ENCODE measurements at places on chromosomes 3 and 15.

DNA sequence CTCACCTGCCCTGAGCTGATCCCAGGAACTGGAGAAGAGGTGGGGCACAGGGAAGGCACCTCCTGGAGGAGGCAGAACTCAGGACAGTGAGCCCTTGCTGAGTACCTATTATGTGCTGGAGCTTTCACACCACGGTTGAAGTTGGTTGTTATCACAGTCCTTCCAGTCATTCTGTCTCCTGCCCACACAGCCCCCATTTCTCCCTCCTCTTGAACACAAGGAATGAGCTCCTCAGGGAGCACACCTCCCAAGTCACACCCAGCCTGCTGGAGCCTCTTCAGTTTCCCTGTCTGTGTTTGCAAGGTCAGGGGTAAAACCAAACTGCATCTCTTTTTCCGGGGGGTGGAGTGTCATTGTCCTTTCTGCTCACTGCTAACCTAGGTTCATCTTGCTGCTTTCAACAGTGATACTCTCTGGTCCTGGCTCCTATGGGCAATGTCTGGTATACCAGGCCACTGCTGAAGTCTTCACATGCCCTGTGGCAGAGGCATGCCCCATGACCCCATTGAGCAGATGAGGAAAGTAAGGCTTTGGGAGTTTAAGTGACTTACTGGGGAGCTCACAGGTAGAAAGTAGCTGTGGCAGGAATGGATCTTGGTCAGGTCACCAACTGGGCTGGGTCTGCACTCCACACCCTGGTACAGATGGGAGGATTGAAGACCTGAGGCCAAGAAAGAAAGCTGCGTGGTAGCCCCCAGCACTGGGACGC is 30.0 kb downstream of the C3orf18 start:
- DNase-seq: no peak

DNA sequence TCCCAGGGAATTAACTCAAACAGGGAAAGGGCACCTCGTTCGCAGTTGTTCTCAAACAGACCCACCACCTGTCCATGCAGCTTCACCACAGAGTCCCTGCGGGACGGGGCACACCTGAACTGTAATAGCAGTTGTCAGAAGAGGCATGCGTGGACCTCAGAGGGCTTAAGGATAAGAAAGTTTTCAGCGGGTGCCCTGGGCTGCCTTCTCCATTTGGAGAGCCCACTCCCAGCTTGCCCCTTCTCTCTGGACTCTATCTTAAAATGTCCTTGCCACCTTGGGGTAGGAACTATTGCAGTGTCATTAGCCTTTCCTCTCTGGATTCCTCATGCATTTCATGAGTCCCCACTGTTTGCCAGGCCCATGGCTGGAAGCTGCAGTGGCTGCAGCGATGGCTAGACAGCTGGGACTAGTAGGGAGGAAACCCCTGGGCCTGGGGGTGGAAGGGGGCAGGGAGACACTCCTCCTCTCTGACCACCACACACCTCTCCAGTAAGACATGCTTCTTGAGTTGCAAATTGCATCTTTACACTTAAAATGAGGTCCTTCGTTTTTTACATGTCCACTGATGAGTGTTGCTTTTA is 33.5 kb downstream of the PDIA5 start:
- DNase-seq: no peak

DNA sequence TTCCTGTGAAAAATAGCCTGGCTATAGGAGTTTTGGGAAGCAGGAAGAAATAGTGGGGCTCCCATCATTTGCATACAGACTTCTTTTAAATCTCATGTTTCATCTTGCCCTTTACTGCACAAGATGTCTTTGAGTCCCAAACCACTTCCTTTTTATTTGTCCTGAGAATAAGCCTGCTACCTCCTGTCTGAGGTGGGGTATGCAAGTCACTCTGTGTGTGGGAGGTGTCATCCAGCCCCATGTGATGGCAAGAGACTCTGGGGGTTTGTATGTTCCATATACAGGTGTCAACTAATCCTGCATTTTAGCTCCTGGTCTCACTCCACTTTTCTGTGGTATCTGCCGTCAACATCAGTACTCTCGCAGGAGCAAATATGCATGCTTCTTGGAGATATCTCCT is 102.0 kb downstream of the OTOL1 start:
- DNase-seq: no peak

DNA sequence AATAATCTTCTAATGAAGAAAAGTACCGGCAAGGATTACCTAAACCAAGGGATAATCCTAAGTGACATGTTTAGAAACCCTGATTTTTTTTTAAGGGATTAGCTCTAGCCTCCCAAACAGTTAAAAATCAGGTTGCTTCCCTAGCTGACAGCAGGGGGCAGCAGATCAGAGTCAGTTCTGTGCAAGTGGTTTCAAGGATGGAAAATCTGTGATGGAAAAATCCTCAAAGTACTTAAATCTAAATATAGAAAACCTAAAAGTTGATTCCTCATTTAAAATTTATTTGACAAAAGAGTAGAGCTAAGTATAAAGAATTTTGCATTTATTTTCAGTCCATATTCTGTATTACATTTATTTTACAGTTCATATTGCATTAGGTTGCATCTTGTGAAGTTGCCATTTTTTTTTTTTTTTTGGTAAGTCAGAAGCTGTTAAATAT is 107.6 kb downstream of the PEX5L start:
- peak; percentile 36 for DNase-seq

DNA sequence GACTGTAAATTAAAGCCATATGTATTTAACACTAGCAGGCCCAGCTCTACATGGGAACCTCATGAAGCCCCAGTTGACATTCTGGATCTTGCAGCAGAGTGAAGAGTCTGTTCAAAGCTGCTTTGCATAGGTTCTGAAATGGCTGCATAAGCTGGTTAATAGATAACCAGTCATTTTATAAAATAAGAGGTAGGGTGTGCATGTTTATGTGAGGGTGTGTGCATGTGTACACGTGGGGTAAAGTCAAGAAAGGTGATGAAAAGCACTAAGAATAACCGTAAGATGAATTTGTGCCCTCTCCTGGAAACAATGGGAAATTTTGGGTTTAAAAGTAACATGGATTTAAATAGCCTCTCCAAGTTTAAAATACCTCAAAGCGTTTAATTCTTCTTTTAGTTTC is 33.0 kb downstream of the PAQR9 start:
- no peak for DNase-seq

DNA sequence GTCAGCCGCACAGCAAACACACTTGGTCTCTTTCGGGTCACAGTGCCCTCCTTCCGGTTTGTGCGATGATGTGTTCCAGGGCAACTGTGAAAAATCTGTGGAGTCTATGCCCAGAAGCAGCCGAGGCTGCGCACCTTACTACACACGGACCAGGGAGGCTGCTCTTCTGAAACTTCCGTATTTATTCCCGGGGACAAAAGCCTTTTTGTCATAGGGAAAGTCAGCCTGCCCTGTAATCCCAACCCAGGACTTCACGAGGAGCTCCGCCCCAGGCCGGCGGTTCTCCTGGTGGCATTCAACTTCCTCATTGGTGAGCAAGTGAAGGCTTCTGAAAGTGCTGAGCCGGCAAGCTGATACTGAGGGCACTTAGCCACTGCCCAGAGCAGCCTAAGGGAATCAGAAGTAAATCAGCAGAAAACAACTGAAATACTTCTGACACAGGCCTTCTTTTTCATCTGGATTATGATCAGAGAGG is 126.5 kb downstream of the FMN1 start:
- DNase-seq: no peak

GRCh38 chr3:177141471-177141870 is 55.8 kb downstream of the TBL1XR1 start:
- DNase-seq: no peak

GRCh38 chr3:14151471-14152083 is 26.7 kb downstream of the TMEM43 start:
- no peak for DNase-seq

DNA sequence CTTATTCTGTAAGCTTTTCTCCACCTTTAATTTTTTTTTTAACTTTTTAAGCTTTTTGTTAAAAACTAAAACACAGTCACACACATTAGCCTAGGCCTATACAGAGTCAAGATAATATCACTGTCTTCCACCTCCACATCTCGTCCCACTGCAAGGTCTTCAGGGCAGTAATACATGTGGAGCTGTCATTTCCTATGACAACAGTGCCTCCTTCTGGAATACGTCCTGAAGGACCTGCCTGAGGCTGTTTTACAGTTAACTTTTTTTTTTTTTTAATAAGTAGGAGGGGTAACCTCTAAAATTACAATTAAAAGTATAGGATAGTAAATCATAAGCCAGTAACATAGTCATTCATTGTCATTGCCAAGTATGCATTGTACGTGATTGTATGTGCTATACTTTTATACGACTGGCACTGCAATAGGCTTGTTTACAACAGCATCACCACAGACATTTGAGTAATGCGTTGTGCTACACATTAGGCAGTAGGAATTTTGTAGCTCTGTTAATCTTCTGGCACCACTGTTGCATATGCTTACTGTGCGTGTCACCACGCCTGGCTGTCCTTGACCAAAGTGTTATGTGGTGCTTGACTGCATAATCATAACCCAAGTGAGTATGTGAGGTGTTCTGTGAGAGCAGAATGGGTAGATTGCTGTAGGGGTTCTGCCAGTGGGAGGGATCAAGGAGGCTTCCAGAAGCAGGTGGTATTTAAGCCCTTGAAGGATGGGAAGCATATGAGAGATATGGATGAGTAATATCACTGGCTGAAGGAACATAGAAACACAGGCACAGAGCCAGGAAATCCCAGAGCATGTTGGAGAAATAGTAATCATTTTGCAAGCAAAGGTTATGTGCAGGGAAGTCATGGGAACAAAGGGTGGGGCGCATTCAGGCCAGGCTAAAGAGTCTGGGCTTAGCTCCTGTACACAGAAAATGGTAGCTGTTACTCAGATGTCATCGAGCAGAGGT is 18.3 kb downstream of the FBXO22 start:
- no peak for DNase-seq

GRCh38 chr15:40772014-40772413 is 2.2 kb downstream of the C15orf62 start:
- no peak for DNase-seq

DNA sequence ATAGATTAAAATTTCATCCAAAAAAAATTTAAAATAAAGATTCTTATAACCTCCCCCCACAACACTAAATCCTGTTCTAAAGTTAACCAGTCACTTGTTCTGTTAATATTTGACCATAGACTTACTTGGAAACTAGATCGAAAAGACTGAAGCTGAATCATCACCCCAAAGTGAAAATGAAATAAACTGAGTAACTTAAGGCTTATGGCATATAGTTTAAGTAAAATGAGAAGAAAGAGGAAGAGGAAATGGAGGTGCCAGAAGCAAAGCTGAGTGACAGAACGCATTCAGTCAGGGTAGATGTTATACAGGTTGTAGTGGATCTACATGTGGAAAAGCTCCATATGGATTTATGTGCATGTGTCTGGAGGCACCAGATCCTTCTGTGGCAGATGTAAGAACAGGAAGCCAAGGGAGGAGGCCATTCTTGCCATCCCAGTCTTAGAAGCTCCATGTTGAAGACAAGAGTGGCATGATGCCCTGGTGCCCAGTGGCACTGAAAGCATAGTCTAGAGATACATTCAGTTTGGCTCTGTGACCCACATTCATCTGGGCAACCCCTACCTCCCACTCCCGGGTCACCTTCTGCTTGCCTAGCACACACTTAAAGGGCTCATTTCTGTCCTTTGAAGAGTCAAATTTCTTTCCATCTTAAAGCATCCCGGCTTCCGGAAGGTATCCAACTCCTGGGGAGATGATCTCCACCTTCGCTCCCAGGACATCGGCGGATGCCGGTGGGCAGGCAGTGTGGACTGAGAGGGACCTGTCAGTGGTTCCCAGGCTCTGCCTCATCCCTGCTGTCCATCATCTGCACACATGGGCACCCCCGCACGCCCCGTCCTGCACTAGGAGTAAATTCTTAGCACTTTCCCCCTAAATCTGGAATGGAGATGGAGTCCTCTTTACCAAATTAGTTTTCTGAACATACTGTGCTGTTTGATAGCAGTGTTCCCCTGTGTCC is 90.8 kb downstream of the NEO1 start:
- no peak for DNase-seq

- DNase-seq: no peak
Observed at GRCh38 chr3:142987080-142987700, 14.2 kb upstream of the U2SURP start.

GRCh38 chr15:62052713-62053112 is 7.5 kb downstream of the VPS13C start:
- DNase-seq: no peak

DNA sequence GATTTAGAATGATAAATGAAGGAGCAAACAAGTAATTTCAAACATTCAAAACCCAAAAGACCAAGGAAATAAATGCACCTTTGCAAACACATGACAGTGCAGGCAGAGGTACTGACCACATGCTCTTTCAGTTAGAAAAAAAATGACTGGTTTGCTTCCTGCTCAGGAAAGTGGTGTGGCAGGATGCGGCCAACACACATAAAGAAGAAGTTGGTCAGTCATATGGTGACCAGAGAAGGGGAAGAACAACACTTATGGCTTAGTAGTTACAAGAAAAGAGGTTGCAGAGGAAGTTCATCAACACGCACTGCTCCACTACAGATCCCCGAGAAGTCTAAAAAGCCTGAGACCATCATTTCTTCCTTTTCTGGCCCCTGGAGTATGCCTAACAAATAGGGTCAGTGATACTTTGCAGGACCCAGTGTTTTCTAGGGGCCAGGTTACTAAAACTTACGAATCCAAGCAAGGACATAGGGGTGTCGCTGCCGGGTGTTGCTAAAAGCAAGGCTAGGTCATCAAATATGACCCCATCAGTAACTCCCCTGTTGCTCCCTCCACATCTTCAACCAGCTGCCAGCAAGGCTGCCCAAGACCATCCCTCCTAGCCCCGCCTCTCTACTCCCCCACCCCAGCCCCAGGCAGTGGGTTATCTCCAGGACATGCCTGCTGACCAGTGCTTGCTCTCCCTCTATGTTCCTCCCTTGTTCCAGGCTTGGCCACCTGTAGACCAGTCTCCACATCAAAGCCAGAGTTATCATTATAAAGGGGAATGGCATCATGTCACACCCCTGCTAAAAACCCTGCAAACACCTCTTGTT is 11.2 kb downstream of the ATP8B4 start:
- no peak for DNase-seq

DNA sequence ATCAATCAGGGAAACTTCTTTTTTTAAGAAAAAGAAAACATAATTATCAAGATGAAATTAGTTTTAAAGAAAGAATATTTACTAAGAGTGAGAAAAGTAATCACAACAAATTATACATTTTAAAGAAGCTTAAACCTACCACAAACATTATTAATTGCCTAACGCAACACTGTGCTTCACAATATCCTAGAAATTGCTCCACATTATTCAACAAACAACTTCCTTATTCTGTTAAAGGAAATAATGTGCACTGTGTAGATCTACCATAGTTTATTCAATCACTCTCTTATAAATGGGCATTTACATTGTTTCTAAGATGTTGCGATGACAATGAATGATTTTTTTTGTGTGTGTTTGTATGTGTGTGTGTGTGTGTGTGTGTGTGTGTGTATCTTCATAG is 525.9 kb upstream of the KCNMB2 start:
- no peak for DNase-seq

DNA sequence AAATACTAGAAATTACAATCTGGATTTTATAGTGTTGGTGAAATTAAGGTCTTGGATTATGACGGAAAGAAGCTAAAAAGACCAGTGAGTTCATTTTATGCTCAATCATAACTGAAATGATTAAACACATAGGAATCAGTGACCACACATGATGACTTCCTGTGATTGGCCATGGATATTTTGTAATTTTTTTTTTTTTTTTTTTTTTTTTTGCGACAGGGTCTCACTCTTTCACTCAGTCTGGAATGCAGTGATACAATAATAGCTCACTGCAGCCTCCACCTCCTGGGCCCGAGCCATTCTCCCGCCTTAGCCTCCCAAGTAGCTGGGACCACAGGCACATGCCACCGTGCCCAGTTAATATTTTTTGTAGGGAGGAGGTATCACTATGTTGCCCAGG is 47.4 kb downstream of the PAQR5 start:
- no peak for DNase-seq

GRCh38 chr15:41291065-41291631 is 41.2 kb downstream of the OIP5 start:
- no peak for DNase-seq

All from stimulated activated CD4-positive, alpha-beta T cell treated with anti-CD3 and anti-CD28 coated beads, Interleukin-12 subunit alpha, Interleukin-12 subunit beta, amount 100 ng/mL, for 24 hours (primary cell).